ENCODE measurements at places on chromosomes 5 and 9.

DNA sequence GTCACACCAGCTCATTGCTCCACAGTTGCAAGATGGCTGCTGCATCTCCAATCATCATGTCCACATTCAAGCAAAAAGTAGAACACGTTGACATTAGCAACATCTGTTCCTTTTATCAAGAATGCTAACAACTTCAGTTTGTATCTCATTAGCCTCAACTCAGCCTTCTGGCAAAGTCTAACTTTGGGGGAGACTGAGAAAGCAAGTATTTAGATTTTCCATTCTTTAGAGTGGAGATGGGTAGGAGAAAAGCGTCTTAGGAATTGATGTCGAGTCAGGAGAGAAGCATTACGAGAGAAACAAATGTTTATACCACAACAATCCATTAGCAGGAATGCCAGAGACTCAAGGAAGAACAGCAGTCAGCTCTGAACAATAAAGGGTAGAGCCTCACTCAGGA, 446.3 kb downstream of the ENC1 start:
- DNase-seq: no peak

- DNase-seq: no peak
Observed at GRCh38 chr5:132102101-132102701, 28.6 kb downstream of the CSF2 start.

DNA sequence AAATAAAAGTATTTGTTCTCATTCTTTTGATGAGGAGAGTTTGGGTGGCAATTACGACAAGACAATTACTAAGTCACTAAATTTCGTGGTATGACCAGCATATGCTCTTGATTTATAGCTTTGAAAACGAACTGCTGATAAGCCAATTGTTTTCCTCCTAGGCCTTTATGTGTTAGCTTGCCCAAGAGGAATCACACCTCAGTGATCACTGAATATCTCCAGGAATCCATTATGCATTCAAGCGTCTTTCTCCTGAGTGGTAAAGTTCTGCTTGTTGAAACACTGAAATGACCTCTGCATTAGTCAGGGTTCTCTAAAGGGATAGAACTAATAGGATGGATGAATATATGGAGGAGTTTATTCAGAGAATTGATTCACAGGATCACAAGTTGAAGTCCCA, 677.7 kb upstream of the MEF2C start:
- DNase-seq: no peak

DNA sequence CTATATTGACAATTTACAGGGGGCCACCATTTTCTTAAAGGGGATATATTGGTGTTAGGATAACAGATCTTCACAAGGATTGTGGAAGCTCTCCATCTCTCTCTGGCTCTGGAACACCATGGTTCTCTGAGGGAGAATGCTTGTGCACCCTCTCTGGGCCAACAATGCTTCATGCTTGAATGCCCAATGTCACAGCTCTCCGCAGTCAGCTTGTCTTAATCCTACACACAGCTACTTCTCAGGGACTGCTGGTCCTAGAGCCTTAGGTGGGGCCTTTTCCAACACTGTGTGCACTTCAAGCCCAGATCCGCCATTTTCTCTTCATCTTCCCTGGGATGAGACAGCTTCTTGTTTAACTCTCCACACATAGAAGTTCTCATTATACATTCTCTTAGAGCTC, 6.9 kb upstream of the PDLIM4 start:
- DNase-seq: no peak

GRCh38 chr9:108673386-108673785, 182.4 kb downstream of the ACTL7B start:
- no peak for DNase-seq

DNA sequence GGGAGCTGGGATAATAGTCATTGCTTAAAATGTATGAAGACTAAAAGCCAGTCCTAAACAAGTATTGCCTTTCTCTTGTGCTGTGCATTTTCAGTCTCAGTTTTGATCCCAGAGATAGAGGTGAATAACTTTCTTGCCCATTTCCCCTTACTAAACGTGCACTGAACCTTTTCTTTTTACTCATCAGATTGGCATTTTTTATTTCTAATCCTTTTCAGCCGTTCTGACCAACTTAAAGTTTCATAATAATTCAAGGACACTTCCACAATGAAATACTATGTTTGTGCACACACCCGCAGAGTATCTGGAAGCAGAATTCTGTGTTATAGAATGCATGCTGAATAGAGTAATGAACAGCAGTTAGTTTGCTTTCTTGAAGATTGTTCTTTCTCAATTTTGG, 343.6 kb downstream of the LRRC70 start:
- DNase-seq: no peak

- no peak for DNase-seq
Observed at GRCh38 chr9:134071149-134071548, 3.3 kb upstream of the BRD3 start.

DNA sequence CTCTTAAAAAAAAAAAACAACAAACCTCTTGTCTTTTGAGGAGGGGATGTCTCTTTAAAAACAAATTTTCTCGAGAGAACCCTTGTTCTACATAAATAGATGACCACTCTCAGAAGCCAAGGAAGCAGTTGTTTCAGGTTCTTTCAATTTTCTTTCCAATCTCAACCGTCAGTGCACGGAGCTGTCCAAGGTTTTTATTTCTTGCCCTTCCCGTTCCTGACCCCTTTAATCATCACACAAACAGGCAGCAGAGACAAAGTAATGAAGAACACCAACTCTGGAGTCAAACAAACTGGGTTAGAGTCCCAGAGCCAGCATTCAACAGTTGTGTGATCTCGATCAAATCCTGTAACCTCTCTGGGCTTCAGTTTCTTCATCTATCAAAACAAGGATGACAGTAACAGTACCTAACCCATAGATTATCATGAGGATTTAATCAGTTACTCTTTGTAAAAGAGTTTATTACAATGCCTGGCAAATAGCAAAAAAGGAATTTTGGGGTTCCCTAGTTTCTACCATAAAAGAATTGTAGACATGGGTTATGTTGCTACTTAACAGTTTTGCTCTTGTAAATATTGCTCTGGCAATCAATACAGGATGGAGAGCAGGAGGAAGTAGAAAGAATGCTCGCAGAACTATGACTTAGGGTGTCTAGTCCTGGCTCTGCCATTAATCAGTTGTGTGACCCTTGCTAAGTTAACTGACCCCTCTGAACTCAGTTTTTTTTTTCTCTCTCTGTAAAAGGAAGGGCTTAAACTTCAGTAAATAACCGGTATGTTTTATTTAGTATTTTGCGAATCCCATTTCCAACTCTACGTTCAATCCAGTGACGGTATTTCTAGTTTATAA, 1.0 kb upstream of the NIM1K start:
- DNase-seq: no peak

GRCh38 chr5:149740866-149741459, 10.9 kb downstream of the PPARGC1B start:
- DNase-seq: no peak

GRCh38 chr9:131398204-131398603, 4.3 kb downstream of the PRRC2B start:
- peak; percentile 86 for DNase-seq

All from activated CD4-positive, alpha-beta T cell treated with anti-CD3 and anti-CD28 coated beads, Interleukin-2, amount 10 ng/mL, durations not matched to agents 7 days and 5 days (primary cell).